ENCODE measurements at places on chromosomes 5 and 9. TPM values are rescaled to one million over a fixed set of nuclear protein-coding genes. Genes with fewer than 3 reads are reported as not detected.

The IL5 gene
- polyA plus RNA-seq: not detected

The FCN2 gene
- polyA plus RNA-seq: not detected

The PCDHGA2 gene
- polyA plus RNA-seq: not detected

DNA sequence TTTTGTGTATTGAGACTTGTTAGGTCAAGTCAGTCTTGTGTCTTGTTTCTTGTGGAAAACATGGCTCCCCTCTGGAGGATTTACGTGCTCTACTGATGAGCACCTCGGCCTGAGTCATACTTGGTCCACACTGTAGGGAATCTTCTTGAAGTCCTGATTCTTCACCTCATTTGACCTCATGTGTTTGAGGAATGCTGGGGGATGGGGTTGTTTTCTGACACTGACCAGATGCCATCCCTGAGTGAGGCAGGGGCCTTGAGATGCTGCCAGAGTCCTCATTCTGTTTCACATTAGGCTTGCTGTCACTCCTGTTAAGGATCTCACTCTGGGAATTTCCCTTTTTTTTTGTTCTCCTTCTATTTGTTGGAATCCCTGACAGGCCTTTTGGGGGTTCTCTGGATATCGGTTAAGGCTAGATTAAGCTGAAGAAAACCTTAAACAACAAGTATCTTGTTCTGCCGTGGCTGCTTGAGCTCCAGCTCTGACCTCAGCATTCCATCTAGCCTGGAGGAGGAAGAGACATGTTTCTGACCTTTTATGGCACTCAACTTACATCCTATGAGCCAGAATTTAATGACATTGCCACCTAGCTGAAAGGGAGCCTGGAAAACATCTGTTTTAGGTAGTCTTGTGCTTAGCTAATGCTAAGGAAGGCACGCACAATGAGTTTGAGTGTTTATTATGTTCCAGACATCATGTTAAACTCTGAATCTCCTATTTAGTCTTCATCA lies 20.6 kb downstream of the TCOF1 start:
- H3K4me1 ChIP-seq: no peaks in the 10 kb centered on the region
- no peaks in the 10 kb centered on the region for H3K27me3 ChIP-seq
- peaks cover 13% of the 10 kb centered on the region for H3K36me3 ChIP-seq
- peak overlapping the region; percentile 41 for H3K4me3 ChIP-seq

GRCh38 chr5:86971034-86971571 lies 296.6 kb upstream of the RASA1 start:
- peaks cover 4% of the 10 kb centered on the region for H3K4me1 ChIP-seq
- H3K27ac ChIP-seq: no peak overlapping the region
- no peak overlapping the region for H3K4me3 ChIP-seq
- H3K27me3 ChIP-seq: peaks cover 25% of the 10 kb centered on the region
- no peaks in the 10 kb centered on the region for H3K36me3 ChIP-seq
- DNase-seq: no peak

DNA sequence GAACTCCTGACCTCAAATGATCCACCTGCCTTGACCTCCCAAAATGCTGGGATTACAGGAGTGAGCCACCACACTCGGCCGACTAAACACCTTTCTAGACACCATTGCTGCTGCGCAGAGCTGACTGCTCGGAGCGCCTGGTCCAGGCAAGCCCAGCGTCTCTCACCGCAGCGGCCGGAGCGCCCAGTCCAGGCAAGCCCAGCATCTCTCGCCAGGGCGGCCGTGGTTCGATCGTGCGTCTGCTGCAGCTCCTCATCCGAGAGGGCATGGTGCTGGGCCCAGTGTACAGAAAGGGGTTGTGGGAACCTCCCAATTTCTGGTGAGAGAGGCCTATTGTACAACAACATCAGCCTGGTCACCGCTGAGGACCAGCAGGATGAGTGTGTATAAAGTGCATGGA lies 109.5 kb upstream of the RAPGEF1 start:
- H3K27me3 ChIP-seq: no peaks in the 10 kb centered on the region
- no peak overlapping the region for H3K4me3 ChIP-seq
- no peaks in the 10 kb centered on the region for H3K36me3 ChIP-seq
- no peak overlapping the region for H3K27ac ChIP-seq
- DNase-seq: no peak

DNA sequence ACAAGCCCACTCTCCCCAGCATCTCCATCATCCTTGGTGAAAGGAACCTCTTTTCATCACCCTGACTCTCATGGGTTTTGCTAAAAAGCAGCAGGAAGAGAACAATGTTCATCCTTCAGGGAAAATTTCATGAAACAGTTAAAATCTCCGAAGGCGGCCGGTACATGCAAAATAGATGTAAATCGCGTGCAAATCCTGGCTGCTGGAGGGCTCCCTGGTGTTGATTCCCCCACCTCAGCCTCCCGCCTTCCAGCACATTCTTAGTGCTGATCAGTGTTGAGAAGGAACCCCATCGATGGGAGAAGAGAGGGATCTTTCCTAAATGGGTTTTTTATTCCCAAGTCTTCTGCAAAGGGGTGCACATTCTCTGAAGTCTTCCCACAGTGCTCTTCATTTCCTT lies 8.7 kb upstream of the GFI1B start:
- H3K36me3 ChIP-seq: no peaks in the 10 kb centered on the region
- peaks cover 34% of the 10 kb centered on the region for H3K27me3 ChIP-seq
- peaks cover 7% of the 10 kb centered on the region for H3K4me1 ChIP-seq
- no peak for DNase-seq
- H3K27ac ChIP-seq: no peak overlapping the region

DNA sequence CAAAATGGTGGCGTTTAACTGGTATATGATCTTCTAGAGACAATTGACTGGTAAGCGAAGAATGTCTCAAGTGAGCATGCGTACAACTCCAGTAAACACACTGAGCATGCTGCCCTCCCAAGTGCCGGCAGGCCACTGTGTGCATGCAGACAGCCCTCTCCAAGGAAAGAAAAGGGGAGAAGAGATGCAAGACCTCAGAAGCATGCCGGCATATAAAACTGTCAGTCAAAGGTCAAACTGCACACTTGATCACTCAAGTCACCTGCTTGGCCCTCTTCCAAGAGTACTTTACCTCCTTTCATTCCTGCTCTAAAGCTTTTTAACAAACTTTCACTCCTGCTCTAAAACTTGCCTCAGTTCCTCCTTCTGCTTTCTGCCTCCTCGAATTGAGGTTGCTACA lies 910.2 kb downstream of the TAF11L14 start:
- no peak overlapping the region for H3K27ac ChIP-seq
- DNase-seq: no peak
- no peak overlapping the region for H3K4me3 ChIP-seq
- no peaks in the 10 kb centered on the region for H3K36me3 ChIP-seq
- H3K27me3 ChIP-seq: no peaks in the 10 kb centered on the region

- H3K4me3 ChIP-seq: no peak overlapping the region
- peaks cover 8% of the 10 kb centered on the region for H3K4me1 ChIP-seq
- peaks cover 43% of the 10 kb centered on the region for H3K27me3 ChIP-seq
- H3K27ac ChIP-seq: no peak overlapping the region
- no peaks in the 10 kb centered on the region for H3K36me3 ChIP-seq
Observed at GRCh38 chr9:76707510-76707909, 56.7 kb upstream of the PCA3 start.

- peaks cover 21% of the 10 kb centered on the region for H3K36me3 ChIP-seq
- no peaks in the 10 kb centered on the region for H3K27me3 ChIP-seq
- peak overlapping the region; percentile 97 for H3K27ac ChIP-seq
Observed at GRCh38 chr9:114349713-114350480, 20.2 kb downstream of the ORM2 start.

All from naive B cell (primary cell).